ENCODE measurements at places on chromosomes 11 and 22.
A peak's percentile ranks its signal among the peaks of the same experiment; 100 is the strongest.

- DNase-seq, result peak; percentile 23
Measured at GRCh38 chr11:97756571-97757335, 1264.0 kb upstream of the CNTN5 start.

GRCh38 chr22:49999063-49999945 is 13.3 kb downstream of the IL17REL start:
- DNase-seq, result no peak

DNA sequence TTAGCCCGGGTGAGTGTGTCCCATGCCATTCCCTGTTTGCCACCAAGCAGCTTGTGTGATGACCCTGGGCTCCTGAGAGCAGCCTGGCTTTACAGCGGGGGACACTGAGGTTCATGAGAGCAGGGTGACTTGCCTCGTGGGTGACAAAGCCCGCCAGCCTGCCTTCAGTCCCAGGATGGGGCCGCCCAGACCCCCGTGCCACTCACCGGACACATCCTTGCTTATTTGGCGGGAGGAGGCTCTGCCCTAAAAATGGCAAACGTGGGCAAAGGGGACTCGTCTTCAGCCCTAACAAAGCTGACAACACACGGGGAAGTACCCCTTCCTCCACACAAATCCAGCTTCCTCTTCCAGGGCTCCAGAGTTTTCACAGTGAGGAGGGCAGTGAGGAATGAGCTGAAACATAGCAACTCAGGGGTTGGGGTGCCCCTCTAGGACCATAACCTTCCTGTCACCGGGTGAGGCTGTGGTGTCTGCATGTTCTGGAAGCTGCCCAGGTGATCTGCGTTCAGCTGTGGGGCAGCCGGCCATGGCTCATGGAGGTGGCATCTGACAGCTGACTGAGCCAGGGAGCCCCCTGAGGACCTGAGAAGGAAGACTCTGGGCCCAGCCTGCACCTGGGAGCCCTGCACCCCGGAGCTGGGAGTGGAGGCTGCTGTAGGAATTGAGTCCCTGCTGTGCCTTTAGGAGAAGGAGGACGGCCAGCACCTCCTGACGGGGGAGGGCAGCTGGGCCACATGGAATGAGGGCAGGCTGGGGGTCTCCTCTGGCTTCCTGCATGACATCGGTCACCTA is 16.7 kb downstream of the RIBC2 start:
- DNase-seq, result no peak

DNA sequence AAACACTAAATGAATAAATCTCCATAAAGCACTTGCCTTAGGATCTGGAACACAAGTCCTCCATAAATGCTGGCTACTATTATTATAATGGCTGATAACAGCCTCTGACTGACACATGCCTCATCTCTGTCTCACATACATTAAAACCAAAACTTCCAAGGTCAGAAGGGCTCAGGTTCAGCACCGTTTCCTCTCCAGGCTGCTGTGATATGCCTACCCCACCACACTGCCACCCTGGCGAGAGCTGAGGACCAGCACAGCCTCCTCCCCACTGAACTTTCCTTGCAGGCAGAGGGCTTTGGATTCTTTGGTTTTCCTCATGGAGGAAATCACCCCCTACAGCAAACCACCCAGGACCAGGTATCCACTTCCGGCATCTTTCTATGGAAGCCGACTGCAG is 112.8 kb downstream of the ABTB2 start:
- no peak for DNase-seq

GRCh38 chr11:7307836-7308235 is 56.1 kb downstream of the SYT9 start:
- no peak for DNase-seq

GRCh38 chr11:44711787-44712608 is 14.8 kb upstream of the TSPAN18 start:
- DNase-seq, result no peak

GRCh38 chr11:18261721-18262120 is 4.3 kb upstream of the SAA1 start:
- no peak for DNase-seq

DNA sequence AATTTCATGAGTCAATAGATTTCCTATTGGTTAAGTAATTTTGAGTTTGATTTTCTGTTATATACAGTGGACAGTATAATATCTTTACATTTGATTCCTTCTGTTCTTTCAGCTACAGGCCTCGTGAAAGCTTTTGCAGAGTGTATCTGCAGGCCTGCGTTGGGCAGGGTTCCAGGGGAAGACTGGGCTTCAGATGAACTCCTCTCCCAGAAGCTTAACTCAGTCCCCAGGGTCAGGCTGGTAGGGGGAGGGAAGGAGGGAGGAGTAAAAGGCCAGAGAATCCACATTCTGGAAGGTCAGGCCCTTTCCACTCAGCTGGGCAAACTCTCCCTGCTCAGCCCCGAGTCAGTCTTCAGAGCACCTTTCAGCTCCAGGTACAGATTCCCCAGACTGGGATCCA is 100.4 kb upstream of the NECTIN1 start:
- no peak for DNase-seq

- no peak for DNase-seq
Measured at GRCh38 chr11:304915-305843, 2.4 kb upstream of the IFITM2 start.

- DNase-seq, result no peak
Measured at GRCh38 chr22:36840106-36840505, 20.7 kb upstream of the NCF4 start.

- DNase-seq, result no peak
Measured at GRCh38 chr22:45270095-45271020, 14.4 kb upstream of the UPK3A start.

DNA sequence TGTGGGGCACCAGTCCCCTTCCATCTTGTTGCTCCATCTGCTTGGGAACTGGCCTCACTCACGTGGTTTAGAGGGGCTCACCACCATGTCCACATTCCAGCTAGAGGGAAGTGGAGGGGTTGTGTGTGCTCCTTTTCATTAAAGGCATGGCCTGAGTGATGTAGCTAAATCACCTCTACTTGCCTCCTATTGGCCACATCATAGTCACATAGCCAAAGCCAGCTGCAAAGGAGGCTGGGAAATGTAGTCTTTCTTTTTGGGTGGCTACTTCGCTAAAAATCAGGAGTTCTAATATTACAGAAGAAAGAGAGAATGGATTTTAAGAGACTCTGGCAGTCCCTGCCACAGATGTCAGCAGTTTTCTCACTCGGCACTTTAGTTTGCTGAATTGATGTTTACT is 63.0 kb upstream of the ALX4 start:
- DNase-seq, result no peak

DNA sequence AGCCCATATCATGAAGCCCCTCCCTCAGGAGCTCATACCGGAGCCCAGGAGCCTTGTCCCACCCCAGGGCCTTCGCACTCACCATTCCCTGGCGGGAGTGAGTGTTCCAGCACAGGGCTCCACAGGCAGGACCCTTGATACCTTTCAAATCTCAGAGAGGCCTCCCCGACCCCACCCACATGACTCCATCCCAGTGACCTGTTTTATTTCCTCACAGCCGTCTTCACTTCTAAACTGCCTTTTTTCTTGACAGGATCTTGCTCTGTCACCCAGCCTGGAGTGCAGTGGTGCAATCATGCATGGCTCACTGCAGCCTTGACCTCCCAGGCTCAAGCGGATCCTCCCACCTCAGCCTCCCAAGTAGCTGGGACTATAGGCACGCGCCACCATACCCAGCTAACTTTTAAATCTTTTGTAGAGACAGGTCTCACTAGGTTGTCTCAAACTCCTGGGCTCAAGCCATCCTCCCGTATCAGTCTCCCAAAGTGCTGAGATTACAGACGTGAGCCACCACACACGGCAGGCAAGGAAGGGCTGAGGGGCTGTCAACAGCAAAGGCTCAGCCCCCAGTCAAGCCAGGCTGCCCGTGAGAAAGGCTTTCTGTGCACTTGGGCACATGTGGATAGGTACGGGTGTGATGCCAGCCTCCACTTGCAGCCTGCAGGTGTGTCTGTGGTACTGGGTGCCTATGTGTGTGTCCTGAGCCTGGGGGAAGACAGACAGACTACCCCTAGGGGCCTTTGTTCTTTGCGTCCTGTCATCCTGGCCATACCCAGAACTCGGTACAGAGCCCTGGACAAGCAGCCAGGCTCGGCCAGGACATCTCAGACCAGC is 9.3 kb downstream of the RPL3 start:
- DNase-seq, result no peak

DNA sequence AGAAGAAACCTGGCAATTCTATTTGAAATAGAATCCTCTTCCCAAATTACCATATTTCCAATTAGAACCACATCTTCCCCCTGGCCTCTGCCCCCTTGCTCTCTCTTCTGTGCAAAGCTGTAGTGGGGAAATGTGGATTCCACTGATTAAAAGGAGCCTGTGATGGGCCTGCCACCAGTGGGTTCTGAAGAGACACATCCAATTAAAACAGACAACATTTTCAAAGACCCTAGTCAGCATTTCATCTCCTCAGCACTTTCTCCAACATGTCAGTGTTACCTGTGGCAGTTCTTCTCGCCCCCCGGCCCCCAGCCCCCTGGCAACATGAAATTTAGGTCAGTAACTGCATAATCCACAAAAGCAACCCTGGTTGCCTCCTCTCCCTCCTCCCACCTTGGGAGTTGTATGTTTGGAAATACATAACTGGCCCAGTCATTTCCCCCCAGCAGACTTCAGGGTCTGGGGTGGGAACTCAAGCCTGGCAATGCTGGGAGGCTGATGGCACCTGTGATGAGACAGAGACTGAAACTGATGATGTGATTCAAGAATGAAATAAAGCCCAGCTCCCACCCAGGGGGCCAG is 99.9 kb upstream of the AMOTL1 start:
- no peak for DNase-seq

DNA sequence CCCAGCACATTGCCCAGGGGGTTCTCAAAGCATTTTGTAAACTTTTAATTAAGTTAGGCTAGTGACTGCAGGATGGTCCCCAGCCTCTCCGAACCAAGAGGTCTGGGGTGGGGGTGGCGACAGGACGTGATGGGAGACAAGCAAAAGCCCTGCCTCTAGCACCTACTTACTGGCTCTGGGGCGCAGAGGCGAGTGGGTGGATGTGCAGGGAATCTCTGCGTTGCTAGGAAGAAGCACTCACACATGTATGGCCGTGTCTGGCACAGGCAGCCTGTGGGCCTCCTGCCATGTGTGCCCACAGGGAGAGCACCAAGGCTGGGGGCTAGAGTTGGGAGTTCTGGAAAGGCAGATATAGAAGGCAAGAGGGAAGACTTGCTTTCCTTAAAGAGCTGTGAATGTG is 6.3 kb downstream of the OPCML start:
- DNase-seq, result no peak

DNA sequence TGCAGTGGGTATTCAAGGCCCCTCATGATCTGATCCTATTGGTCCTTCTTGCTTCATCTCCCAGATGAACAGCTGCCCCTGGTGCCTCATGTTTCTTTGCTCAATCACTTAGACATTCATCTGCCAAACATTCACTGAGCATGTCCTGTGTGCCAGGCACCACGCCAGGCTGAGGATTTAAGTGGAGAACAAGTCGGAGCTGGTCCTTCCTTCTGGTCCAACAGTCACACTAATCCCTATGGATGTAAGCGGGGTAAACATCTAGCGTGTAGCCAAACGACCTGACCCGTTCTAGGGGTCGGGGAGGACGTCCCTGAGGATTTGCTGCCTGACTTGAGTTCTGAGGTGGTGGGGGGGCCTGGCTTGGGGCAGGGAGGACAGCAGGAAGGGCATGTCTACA is 21.9 kb downstream of the ZMAT5 start:
- DNase-seq, result peak; percentile 58

GRCh38 chr11:61874377-61874809 is 17.0 kb downstream of the FADS3 start:
- no peak for DNase-seq

DNA sequence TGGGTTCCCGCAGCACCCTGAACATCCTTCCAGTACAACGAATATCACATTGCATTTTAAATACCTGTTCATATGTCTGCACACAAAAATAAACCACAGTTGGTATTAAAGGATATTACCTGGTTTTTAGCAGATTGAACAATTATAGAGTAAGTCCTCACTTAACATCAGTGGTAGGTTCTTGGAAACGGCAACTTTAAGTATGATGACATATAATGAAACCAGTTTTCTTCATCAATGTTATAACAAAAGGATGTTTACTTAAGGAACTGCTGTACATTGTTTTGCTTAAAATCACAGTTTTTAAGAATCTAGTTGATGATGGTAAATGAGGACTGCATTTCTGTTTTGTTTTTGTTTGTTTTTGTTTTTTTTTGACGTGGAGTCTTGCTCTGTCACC is 28.0 kb downstream of the TRIM66 start:
- no peak for DNase-seq

- no peak for DNase-seq
Measured at GRCh38 chr11:112759418-112759817, 201.8 kb upstream of the NCAM1 start.

- no peak for DNase-seq
Measured at GRCh38 chr11:122363296-122363695, 247.3 kb upstream of the BLID start.
